NCI-H1417 treated with DMSO at 0.1 percent for 48 hours (cell line): ENCODE measurements at places on chromosomes 5 and 9.

GRCh38 chr9:75812141-75812540 lies 78.3 kb upstream of the PCSK5 start:
- no peak for DNase-seq

DNA sequence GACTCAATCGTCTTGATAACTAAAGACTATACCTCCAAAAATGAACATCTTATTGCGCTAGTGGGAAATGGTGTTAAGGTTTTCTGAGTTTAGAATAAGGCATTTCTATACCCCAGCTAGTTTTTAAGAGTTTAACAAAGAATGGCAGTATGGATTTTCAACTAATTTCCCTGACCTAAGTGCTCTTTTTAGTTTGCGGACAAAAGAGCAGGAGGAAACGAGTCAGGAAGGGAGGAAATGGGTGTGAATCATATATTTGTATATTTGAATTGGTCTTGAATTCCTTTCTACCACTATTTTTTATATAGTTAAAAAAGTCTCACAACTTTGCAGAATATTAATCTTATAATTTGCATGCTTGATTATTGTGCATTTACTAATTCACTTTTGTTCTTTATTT lies 516.3 kb upstream of the ZNF608 start:
- DNase-seq: no peak

GRCh38 chr9:99725852-99726251 lies 95.8 kb upstream of the NR4A3 start:
- no peak for DNase-seq

DNA sequence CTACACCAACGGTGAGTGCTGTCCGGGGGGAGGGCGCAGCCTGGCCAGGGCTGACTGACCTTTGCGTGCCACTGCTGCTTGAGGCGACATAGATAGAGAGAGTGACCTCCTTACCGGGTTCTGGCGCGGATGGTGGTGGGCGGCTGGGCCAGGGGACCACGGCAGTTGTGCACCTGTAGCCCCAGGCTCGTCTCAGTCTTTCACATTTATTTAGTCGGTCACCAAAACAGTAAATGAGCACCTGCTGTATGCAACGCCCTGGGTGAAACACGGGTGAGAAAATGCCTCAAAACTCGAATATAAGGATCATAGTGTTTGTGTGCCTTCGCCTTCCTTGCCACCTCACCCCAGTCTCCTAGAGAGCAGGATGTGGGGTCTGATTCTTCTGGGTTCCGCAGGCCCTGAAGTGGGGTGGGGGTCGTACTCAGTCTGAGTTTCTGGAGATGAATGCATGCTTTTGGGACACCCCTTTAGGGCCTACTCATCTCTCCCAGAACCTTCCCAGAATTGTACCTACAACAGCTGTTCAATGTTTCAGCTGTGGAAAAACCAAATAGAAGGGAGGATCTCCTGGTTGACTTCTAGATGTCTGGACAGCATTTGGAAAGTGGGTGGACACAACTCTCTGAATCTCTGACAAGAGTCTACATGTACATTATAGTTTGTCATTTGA lies 714 bp downstream of the SEC24A start:
- no peak for DNase-seq

GRCh38 chr5:166961028-166961427 lies 1330.4 kb upstream of the WWC1 start:
- no peak for DNase-seq

DNA sequence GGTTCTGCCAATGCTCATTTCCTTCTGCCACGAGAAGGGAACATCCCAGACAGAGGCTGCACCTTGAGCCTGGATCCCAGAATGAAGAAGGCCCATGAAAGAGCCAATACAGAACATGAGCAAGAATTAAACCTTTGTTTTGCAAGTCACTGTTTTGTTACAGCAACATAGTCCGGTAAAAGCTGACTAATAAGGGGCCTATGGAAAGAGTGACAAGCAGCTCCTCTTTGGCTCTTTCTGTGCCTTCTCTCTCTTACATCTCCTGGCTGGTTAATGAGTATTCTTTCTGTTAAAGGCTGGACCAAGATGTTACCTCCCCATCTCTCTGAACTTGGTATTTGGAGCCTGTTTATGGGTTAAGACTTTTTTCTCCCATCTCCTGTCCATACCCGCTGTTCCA lies 10.8 kb downstream of the GFRA3 start:
- no peak for DNase-seq

DNA sequence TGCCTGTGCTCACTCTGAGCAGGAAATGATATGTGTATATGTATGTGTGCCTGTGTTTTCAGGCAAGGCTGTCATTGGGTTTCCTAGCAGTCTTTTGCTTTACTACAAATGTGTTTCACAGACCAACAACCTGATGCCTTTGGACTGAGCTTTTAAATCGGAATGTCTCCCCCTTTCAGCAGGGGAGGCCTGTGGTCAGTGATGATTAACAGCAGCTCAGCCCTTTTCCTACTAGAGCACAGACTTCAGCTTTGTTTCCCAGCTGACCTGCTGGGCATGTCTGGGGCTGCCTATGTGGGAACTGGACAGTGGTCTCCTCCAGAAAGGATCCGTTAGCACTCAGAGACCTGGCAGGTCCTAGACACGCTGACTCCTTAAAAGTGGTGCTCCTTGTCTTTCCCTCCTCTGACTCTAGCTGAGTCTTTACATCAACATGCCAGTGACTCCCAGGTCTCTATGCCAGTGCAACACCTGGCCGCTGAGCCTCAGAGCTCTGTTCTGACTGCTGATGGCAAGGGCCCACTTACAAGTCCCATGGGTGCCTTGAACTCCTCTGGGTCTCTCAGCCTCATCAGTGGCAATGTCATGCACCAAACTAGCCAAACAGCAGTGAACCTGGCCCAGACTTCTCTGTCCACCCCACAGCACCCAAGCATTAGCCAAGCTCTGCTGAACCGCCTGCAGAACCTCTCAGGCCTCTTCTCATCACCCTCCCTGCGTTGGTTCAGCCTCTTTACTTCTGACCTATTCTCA lies 7.7 kb downstream of the MACROH2A1 start:
- no peak for DNase-seq

DNA sequence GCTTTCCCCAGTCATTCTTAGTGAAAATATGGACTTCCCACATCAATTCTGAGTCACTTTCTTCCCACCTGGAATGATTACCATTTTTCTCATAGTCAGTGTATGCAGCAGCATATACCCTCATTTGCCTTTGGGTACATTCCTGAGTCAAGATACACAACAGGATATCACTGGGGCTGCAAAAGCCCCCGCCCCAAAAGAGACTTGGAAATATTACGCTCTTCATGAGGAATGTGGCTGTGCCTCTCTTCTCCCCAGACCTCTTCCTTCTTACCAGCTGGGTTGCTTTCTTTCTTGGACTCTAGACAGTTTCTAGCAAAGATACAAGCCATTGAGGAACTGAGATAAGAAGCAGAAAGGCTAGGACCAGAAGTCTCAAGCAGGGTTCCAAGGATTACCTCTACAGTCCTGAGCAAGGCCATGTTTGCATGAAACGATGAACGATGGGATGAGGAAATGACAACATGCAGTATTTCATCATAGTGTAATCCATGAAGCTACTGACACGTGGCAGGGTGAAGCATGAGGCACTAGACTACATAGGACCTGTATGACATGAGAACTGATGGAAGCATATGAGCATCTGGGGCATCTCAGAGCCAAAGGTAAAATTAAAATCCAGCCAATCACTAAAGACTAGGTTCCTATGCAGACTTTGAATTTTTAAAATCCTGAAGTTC lies 218.1 kb downstream of the RAB3C start:
- no peak for DNase-seq

DNA sequence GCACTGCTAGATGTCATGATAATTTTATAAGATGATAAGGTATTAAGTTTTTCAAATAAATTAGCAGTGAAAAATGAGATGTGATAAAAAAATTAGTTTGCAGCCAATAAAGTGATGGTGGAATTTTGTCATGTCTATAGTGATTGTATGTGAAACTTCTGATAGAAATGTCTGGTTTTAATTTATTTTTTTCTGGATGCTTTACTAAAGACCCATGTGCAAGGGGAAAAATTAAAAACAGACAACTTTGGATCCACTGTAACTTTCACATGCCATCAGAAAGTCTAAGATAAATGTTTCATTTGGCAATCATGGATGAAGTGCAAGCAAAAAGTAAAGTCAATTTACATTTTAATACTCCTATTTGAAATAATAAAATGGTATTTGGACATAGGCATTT lies 4.4 kb upstream of the NDUFS4 start:
- no peak for DNase-seq

DNA sequence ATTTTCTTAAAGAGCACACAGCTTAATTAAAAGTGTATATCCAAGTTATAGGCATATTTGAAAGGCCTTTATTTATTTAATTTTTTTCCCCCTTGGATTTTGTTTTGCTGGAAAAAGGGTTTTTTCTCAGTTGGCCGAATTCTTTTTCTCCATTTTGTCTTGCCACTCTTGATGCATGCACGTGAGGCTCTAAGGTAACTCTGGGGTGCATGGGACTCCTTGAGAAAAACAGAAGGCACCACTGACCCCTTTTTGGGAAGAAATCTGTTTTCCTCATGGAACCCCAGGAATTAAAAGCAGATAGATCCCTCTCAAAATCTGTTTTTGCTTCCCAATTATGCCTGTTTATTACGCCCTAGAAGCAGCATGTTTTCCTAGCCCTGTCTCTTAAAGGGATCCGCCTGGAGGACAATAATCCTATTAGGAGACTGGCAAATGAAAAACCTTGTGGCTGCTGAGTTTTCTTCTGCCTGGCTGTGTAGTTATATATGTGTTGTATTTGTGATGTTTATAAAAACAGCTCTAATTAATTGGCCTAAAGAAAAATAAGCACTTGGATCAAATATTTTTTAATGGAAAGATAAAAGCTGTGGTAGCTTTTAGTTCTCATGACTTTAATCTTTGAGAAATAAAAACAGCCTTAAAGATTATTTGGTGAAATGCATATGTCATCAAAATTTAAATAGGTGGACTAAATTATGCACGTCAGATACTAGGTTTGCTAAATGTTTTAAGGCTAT lies 435.1 kb upstream of the CDH9 start:
- no peak for DNase-seq

- no peak for DNase-seq
Observed at GRCh38 chr9:106958955-106959657, 96.1 kb downstream of the ZNF462 start.

DNA sequence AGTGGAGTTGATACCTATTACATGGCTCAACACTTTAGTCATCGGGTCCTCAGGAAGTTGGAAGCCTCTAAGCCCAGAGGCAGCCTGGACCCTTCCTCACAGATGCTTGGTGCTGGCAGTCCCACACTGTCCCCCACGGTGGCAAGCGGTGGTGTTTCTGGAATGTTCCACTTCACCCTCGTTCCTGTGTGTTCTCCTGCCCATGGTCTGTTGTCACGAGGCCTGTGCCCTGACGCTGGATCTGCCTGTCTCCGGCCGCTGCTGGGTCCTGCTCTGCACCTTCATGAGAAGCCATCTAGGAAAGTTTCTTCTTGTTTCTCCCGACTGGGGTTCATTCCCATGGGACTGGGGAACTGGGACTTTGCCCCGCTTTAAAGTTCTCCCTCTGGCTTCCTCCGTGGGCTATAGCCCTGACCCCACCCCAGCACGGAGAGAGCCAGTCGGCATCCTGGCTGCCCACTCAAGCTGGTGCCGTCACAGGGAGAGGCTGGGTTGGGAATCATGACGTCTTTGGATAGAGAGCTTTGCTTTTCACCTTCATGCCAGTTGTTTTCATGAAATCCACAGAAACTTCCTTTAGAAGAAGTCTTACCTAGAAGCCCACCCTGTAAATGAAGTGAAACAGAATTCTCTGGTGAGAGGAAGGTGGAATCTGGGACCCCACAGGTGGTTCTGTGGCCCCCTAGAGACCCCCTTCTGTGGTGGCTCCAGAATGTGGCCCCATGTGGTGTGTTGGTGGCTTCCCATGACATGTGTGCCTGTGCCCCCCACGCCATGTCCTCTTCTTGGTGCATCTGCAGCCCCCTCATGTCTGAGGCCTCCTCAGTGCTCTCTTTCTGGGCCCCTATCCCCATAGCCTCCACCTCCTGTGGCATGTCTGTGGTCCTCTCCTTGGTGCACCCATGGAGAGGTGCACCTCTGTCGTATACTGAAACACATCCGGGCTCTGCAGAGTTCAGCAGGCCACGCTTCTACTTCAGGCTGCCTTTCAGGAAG lies 43.8 kb downstream of the TRIP13 start:
- DNase-seq: no peak

DNA sequence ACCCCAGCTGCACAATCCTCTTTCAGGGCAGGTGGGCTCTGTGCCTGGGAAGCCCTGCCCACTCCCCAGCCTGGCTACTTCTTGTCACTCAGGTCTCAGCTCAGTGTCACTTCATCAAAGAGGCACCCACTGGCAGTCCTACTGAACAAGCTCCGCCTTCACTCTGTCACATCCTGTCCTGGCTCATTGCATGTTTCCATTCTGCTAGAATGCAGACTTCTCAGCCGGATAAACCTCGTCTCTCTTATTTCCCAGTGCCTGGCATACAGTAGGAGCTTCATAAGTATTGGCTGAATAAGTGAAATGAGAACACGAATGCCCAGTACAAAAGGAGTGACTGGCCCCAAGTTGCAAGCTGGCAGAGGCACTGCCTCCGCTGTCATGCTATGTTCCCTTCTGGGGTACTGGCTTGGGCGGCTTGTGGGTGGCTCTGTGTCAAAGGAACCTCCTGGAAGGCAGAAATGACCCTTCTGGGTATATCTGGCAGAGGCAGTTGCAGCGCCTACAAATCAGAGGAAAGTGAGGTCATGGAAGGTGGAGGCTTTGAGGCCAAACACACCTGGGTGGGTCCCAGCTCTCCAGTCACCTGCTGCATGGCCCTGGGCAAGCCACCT lies 98.3 kb upstream of the PHYKPL start:
- no peak for DNase-seq

DNA sequence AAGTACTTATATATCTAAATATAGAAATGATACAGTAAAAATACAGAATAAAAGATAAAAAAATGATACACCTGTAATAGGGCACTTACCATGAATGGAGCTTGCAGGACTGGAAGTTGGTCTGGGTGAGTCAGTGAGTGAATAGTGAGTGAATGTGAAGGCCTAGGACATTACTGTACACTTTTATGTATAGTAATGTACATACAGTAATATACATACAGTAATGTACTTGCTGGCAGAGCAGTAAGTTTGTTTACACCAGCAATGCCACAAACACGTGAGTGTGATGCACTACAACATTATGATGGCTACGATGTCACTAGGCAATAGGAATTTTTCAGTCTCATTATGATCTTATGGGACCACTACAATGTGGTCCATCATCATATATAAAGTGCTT lies 34.2 kb downstream of the SUSD1 start:
- no peak for DNase-seq

GRCh38 chr9:137520614-137521404 lies 29.4 kb downstream of the PNPLA7 start:
- no peak for DNase-seq

DNA sequence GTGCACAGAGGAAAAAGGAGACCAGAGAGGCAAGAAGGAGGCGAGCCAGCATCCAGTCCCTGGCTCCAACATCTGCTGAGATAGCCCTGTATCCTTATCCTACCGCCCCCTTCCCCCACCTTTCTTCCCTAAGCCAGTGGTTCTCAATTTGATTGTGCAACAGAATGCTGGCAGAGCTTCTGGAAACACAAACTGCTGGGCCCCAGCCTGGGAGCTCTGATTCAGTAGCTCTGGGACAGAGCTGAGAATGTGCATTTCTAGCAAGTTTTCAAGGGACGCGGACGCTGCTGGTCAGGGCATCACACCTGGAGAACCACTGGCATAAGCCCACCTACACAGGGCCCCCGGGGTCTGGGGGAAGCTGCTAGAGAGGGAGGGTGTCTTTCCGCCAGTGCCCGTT lies 21.1 kb downstream of the AK8 start:
- DNase-seq: no peak
